Stimulated activated CD4-positive, alpha-beta T cell treated with anti-CD3 and anti-CD28 coated beads, Interleukin-4, amount 100 ng/mL, for 24 hours (primary cell): ENCODE measurements at places on chromosomes 1 and 21.

- DNase-seq: no peak
These were observed 71.9 kb upstream of the C1orf174 start for GRCh38 chr1:3971981-3972380.

DNA sequence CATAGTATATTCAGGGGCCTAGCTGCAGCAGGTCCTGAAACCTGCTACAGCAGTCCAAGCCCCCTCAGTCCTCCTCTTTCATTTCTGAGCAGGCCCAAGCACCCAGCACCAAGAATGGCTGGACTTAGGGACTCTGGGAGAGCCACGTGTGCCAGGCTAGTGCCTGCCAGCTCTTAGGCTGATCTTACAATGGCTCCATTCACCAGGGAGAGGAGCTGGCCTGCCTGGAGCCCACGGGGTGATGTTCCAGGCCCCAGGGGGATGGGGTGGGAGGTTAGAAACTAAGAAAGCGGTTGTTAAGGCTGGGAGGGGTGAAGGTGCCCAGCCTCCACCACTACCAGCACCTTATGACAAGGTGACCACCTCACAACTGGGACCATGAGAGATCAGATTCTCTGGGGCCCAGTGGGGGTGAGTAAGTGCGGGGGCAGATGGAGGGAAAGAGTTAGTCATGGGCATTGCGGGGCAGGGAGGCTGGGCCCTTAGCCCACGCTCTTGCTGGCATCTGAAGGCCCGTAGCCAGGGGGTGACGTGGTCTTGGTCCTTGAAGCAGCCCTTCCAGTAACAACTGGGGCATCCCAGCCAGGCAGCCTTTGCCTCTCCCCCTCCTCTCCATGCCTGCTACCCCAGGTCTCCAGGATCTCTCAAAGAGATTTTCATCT, 30.3 kb upstream of the CLIC4 start:
- peak; percentile 17 for DNase-seq

DNA sequence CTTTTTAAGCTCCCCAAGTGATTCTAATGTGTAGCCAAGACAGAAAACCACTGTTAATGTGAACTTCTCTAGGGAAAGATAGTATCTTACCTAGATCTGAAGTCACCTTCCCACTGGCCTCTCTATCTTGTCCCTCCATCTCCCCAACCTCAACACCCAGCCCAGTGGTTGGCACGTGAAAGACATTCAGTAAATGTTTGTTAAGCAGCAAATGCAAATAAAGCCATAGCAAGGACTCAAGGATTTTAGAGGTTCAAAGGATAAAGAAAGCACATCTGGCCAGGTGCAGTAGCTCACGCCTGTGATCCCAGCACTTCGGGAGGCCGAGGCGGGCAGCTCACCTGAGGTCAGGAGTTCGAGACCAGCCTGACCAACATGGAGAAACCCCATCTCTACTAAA, 9.8 kb downstream of the CLCC1 start:
- DNase-seq: no peak

- no peak for DNase-seq
These were observed 28.7 kb upstream of the RGS5 start for GRCh38 chr1:163231385-163231784.

DNA sequence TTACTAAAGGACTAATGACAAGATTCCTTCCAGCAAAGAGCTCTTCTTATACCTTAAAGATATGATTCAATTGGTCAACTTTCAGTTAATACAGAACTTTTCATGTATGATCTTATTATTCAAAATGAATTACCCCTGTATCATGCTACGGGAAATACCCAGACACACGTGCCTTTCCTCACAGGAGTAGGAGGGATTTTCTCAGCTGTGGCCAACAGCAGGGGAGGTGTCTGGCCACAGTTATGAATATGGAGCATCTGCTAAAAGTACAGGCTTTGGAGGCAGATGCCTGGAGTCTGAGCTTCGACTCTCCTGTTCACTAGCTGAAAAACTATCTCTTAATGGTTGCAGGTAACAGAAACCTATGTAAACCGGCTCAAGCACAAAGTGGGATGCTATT, 53.6 kb downstream of the KIAA1614 start:
- no peak for DNase-seq

GRCh38 chr21:32184485-32184884, 94.4 kb downstream of the MIS18A start:
- no peak for DNase-seq

GRCh38 chr1:164861632-164862031, 302.6 kb downstream of the PBX1 start:
- DNase-seq: no peak

- peak; percentile 10 for DNase-seq
These were observed 184.6 kb upstream of the JUN start for GRCh38 chr1:58968360-58968952.

GRCh38 chr1:109208394-109208793, 5.3 kb upstream of the SARS1 start:
- DNase-seq: no peak

- no peak for DNase-seq
These were observed 119.5 kb downstream of the HMCN1 start for GRCh38 chr1:185853739-185854138.

- no peak for DNase-seq
These were observed 65.4 kb downstream of the ABCA4 start for GRCh38 chr1:94055459-94056122.

DNA sequence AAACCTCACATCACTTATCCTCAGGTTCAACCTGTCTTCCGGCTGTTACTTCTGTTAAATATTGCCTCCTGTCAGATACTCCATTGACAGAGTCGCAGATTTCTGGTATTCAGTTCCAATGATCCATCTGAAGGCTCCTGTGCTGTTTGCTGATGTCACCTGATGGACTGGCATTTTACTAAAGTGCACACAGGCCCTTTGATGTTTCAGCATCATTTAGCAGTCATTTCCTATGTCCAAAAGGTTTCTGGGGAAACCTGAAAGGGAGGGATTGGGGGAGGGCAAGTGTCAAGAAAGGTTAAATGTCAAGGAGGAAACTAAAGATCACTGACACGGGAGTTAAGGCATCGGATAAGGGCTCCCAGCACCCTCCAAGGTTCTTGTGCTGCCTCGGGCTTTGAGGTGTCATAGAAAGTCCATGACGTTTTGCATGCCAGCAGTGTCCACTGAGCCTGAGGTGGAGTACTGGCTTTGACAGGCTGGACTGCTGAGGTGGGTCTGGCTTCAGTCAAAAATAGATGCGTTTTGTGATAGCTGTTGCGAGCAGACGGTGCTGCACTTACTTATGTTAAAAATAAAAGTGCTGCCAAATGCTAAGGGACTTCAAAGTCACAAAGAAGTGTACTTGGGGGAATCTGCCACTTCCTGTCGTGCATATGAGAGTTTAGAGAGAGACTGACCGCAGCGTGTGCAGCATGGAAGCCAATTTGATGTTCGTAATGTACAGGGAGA, 30.8 kb downstream of the XCL2 start:
- DNase-seq: no peak

DNA sequence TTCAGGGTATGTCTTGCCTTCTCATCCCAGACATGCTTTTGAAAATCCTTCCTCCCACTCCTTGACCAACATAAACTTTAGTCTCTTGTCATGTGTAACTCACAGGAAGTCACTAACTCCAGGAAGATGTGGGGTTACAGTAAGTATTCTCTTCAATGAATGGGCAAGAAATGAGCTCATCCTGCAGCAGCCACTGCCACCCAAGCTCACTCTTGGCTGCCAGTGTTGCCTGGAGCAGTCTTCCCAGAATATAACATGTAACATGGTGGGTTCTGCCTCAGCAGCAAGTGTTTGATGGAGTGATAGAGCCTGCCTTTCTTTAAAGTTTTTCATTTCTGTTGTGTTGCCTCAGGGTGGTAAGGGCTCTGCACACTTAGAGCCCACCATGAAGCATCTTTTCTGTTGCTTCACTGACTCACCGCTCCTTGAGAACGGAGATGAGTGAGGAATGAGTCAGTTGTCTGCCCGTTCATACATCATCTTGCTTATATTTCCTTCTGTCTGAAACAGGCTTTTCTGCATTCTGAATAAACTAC, 187.0 kb downstream of the TPR start:
- DNase-seq: no peak

GRCh38 chr1:70764747-70765146, 282.9 kb downstream of the PTGER3 start:
- no peak for DNase-seq

- DNase-seq: peak; percentile 68
These were observed 71.2 kb upstream of the NBPF3 start for GRCh38 chr1:21368515-21369289.

- DNase-seq: no peak
These were observed 175.0 kb upstream of the COL11A1 start for GRCh38 chr1:103283371-103283770.

DNA sequence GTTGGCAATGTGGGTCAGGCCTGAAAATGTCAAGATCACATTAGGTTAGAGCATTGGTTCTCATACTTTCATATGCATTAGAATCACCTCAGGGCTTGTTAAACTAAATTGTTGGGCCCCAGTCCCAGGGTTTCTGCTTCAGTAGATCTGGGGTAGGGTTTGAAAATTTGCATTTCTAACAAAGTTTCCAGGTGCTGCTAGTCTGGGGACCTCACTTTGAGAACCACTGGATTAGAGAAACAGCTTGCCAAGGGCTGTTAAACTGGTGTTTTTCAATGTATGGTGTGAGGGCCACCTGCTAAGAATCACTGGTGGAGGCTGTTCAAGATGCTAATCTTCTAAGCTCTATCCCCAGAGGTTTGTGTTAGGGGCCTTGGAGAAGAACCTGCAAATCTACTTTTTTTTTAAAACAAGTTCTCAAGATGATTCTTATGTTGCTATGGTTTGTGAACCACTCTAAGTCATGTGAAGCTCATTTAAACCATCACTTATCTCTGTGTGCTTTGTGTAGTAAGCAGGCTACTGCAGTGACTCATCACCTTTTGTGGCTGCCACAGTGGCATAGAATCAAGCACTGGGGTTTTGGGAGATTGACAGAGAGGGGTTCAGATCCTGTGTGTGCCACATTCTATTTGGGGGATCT, 152.2 kb downstream of the S1PR1 start:
- DNase-seq: peak; percentile 12
